Globus pallidus (tissue), 1 donor: ENCODE measurements at places on chromosomes 12 and 14.

- no peak for DNase-seq
Observed at GRCh38 chr12:24496755-24497154, 452.1 kb downstream of the BCAT1 start.

GRCh38 chr12:109943811-109944210, 43.7 kb downstream of the TCHP start:
- no peak for DNase-seq

DNA sequence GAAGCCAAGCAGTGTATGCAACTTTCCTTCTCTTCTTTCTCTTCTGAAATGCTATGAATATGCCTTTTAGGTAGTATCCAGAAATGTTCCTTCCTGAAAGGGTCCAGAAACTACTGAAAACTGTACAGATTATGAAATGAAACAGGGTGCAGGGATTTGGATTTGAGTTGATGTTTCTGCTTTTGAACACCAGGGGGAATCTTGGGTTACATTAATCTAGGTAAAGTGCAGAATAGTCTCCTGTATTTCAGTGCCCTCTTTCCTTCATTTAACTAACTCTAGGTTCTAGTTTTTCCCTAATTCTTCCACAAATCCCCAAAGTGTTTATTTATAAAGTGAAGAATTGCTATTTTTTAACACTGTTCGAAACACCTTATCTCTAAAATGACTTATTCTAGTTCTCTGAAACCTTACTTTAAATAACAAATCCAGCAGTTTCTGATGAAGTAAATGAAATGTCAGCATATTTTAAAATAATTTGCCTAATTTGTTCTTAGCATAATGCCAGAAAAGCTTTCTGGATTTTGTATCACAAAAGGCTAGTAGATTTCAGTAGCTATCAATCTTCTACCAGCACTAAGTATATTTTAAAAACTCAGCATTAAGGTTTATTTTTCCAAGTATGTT, 111.9 kb downstream of the LRRK2 start:
- DNase-seq: no peak

- DNase-seq: no peak
Observed at GRCh38 chr14:97206916-97207315, 409.7 kb downstream of the VRK1 start.

DNA sequence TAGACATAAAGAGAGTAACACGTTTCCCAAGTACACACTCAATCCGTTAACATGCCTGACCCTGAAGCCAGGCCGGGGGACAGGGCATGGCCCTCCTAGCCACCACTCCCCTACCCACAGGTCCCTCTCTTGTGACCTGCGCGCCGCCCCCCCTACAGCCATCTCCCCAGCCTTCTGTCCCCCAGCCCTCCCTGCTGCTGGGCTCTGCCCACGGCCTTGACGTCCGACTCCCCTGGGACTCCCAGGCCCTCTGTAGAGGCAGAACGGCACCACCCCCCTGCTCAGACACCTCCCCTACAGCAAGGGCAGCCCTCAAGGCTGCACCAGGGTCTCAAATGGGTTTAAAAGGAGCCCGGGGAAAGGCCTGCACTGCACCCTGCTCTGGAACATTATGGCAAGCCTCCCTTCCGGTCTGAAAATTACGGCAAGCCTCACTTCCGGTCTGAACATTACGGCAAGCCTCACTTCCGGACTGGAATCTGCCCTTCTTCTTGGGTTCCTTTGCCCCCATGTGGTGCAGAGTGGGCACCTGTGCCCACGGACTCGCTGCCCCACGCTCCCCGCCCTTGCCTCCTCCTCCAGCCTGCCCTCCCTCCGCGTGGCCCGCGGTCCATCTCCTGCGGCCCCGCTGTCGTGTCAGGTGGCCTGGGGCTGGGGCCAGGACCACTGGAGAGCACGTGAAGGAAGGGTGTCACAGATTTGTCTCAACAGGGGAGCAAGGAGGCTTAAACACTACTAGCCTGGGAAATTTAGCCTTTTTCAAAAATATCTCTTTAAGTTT, 77.6 kb downstream of the MOK start:
- no peak for DNase-seq
